ENCODE measurements at places on chromosomes 4 and X.

DNA sequence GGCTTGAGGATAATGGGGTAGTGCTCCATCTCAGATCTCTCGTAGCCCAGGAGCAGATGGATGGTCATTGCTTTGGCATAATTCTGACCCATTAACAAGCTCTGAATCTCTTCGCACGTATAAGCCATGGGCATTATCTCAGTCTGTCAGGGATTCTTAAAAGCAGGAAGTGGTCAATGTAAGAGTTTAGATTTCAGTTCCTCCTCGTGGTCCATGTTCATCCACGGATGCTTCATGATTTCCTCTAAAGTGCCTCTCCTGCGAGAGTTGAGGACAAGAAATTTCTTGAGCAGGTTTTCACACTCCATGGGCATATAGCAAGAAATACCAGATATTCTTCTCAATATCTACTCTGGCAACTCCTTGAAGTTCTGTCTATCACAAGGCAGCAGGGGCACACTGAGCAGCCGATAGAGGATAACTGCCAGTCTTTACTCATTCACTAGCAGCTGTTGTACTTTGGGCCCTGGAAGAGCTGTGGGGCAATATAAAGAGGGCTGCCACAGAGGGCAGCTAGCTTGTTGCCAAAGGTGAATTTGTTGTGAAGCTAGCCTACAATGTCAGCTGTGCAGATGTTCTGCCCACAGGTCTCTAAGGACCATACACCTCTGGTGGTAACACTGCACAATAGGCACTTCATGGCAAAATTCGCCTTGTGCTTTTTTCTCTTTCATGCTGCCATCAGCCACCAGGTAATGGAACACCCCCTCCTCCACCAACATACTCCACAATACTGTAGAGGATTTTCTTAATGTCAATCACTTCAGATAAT, 52.0 kb upstream of the WDR17 start:
- no peak for DNase-seq

DNA sequence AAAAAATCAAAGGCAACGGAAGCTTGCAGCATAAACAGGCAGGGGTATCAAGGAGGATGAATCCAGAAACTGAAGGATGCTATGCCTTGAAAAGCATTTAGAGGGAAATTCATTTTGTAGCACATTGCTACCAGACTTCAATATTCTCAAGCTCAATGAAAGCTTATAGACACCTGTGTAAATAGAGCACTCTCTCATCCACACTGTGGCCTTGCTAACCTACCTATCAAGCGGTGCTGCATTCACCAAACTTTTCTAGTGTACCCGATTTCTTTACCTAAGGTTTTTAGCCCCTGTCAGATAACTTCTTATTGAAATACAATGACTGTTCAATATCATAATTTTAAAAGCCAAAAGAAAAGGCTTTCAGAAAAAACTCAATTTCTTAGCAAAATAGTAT, 20.2 kb upstream of the HSD17B13 start:
- DNase-seq: no peak

GRCh38 chr4:145944886-145945285, 6.3 kb upstream of the ZNF827 start:
- no peak for DNase-seq

DNA sequence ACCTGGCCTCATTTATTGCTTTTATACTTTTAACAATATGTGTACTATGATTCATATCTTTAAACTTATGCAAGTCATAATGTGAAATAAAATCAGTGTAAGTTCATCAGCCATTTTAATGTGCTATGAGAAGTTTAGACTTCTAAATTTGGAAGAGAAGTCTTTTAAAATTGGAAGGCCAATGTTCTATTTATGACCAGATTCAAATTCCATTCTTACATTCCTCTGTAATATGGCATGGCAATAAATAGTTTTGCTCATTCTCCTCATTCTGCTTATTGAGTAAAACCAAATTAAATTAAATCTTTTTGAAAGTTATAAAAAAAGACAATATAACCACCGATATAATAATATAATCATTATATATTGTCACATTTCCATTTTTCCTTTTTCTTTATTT, 126.2 kb downstream of the SORBS2 start:
- DNase-seq: no peak

DNA sequence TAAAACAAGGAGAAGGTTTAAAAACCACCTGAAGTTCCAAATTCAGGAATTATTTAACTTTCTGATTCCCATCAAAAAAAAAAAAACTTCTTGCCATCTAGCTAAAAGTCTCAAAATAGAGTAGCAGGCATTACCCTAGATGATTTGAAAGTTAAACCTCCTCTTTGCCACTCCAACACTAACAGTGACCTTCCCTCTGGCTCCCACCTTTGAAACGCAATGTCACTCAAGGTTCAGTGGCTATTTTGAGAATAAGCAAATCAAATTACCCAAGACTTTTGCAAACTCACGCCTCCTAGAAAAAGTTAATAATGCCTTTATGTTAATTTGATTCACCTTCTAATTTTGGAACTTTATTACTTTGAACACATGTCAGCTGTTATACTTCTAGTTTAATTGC, 103.2 kb downstream of the ARHGAP6 start:
- no peak for DNase-seq

GRCh38 chrX:121064579-121064978, 17.2 kb downstream of the GLUD2 start:
- DNase-seq: no peak

GRCh38 chr4:80097400-80098177, 24.6 kb upstream of the ANTXR2 start:
- DNase-seq: no peak

DNA sequence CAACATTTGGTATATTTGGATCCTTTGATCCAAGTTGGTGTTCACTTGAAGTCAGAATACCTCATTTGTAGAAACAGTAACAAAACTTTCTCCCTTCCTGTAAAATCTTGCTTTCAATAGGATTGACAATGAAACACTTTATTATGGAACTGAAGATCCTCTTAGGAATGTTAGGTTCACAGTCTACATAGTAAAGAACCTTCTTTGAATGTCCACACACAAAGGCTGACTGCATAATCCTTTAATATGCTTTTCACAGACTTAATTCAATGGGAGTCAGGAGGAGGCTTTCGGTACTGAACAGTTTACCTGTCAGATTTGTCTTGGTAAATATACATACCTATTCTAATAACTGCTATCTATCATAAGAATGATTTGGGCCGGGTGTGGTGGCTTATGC, 188.5 kb downstream of the SPRY1 start:
- DNase-seq: no peak
